NCI-H2171 (cell line): ENCODE measurements at places on chromosomes 2 and 18.

GRCh38 chr18:61991836-61992235 lies 99.0 kb upstream of the RNF152 start:
- no peak for DNase-seq

GRCh38 chr2:74894272-74894981 lies 60.5 kb downstream of the HK2 start:
- DNase-seq = no peak

DNA sequence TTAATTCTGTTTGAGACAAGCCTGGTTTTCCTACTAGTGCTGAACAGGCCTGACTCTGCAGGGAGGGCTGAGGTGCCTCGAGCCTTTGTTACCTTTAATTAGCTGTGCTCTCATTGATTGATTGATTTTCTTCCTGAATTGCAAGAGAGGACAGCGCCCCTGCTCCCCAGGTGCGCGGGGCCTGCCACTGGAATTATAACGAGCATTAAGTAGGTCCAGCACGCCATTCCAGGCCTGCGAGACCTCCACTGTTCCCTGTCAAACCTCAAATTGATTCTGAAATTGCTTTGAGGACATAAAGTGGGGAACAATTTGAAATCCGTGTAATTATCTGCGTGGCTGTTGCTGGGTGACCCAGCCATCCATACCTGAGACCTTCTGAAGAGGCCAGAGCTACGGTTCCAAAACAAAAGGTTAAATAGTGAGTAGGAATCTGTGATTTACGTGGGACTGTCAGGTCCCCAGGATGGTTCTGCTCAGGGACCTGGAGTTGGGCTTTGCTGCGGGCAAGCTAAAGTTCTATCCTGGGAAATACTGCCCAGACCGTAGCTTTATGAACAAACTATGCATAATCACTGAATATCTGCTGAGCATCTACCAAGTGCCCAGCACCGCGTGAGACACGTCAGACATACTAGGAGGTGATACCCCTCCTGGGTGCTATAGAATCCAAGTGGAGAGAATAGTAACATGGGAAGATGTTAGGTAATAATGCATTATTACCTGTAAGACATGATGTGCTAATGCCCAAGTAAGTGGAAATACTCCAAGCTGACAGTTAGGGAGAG lies 104.1 kb downstream of the ZBTB7C start:
- DNase-seq = no peak

- DNase-seq = no peak
Observed at GRCh38 chr2:7913974-7914373, 767.9 kb upstream of the ID2 start.

GRCh38 chr18:23573020-23573419 lies 13.3 kb downstream of the NPC1 start:
- no peak for DNase-seq
